WTC11 (cell line): ENCODE measurements at places on chromosomes 3 and 15. TPM values are rescaled to one million over a fixed set of nuclear protein-coding genes. Genes with fewer than 3 reads are reported as not detected.
A peak's percentile ranks its signal among the peaks of the same experiment; 100 is the strongest.

- no peak for DNase-seq
Observed at GRCh38 chr3:171000281-171000680, 26.2 kb downstream of the SLC2A2 start.

DNA sequence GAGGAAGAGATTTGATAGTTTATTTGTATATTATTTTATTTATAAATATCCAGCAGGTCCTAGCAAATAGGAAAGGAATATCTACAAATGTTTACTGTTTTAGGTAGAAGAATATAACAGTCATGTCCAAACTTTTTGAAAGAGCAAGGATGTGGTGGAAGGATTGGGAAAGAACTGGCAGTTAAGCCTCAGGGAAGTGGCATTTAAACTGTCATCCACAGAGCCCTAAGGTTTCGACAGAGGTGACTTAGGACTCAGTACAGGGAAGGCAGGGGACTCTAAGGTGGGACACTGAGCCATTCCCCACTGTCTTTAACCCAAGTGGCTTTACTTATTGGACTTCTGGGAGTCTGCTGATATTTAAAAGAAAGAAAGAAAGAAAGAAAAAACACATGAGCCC, 11.8 kb upstream of the TMEM87A start:
- no peak for DNase-seq

- no peak for DNase-seq
Observed at GRCh38 chr3:52321481-52321880, 5.4 kb downstream of the DNAH1 start.

GRCh38 chr3:80733522-80734176, 965.9 kb upstream of the ROBO1 start:
- no peak for DNase-seq

DNA sequence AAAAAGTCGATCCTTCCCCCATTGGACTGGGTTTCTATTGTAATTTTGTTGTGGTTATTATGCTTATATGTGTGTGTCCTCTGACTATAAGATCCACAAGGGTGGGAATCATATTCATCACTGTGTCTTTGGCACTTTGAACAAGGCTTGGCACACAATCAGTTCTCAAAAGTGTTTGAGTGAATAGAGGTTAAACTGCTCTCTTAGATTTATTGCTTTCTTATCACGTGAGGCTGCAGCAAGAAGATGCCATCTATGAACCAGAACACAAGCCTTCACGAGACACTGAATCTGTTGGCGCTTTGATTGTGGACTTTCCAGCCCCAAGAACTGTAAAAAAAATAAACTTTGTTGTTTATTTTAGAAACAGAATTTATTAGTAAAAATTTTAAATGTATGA, 295.0 kb upstream of the MDFIC2 start:
- DNase-seq: no peak

DNA sequence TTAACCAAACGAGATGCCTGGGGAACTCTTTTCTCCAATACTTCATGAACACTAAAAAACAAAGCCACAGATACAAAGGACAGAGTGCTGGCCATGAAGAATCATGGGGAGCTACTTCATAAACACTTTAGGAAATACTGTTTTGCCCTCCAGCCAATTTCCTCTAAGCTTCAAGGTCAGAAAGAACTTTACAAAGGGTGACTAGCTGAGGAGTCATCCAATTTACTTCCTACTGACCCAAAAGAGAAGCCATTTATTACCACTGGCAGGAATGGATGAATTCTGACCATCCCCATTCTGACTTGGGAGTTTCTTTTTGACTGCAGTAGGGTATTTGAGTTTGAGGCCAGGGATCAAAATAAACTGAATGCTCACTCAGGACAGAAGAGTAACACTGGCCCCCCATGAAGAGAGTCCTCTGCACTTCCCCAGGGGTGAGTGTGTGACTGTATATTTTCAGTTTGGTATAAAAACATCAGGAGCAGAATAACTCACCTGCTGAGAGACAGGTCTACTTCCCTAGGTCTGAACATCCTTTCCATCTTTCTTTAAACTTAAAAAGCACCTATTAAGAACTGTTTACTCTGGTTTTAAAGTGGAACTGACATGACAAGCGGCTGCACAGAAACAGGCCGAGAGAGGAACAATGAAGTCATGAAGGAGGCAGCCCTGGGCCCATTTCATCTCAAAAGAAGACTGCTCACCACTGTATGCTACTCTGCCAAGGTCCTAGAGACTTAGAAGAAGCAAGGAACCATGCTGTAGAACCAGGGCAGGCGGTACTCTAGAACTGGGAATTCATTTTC, 203.6 kb downstream of the TNIK start:
- no peak for DNase-seq

LOXL1 gene
- total RNA-seq: 10.6 to 14.4 TPM (median 12.3 TPM) in 3 replicates

TMEM108 gene
- total RNA-seq: 10.2 to 14.7 TPM (median 12.9 TPM) in 3 replicates

TGM5 gene
- total RNA-seq: not detected in 3 replicates

DNA sequence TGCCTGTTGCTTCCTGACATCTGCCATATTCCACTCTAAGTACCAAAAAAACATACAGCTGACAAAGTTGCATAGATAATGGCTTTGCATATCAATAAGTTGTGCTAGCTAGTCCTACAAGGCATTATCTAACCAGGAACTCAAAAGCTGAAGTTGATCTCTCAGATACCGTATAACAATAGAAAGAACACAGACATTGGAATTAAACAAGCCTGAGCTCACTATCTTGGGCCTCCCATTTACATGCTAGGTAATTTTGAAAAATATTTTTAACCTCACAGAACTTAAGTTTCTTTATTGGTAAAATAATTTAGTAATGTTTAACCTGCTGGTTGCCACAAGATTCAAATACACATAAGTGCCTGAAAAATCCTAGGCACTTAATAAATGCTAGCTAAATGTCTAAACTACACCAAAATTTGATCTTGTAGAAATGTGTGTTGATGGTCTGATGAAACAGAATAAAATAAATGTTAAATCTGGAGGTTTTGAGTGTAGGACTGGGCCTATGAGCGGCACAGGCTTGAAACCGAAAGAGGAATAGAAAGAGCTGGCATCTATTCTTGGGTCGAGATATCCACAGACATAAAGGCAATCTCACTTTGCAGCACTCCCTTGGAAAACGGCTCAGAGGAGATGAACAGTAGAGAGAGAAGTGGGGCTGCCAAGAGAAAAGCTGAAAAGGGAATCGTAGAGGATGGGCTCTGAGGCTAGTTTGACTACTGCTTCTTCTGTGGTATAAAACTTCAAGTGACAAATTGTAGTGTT, 29.9 kb upstream of the TTC14 start:
- no peak for DNase-seq

IDH2 gene
- 53.3 to 80.3 TPM (median 72.3 TPM) in 3 replicates for total RNA-seq

- no peak for DNase-seq
Observed at GRCh38 chr3:100506355-100506754, 13.9 kb downstream of the TMEM45A start.

GRCh38 chr3:128931046-128931445, 51.6 kb downstream of the ACAD9 start:
- DNase-seq: no peak

DNA sequence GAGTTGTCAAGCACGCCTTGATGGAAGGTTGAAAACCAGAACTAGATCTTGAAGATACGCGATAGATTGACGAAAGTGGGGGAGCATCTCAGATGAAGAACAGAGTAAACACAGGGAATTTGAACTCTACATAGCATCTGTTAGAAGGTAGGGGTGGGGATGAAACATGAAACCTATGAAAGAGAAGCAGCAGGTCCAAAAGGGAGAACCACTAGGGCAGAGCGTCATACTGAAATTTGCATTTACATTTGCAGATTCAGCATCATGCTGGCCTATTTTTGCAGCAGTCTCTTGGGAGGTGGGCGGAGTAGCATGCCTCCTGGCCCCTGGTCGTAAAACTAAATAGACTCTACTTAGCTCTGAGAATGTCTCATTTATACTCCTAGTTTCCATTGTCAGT, 46.1 kb upstream of the RASGRP1 start:
- no peak for DNase-seq

ITIH4 gene
- 2.4 to 6.2 TPM (median 3.9 TPM) in 3 replicates for total RNA-seq

MAP2K1 gene
- total RNA-seq: 89.5 to 93.0 TPM (median 90.4 TPM) in 3 replicates

- no peak for DNase-seq
Observed at GRCh38 chr15:89490814-89491315, 5.5 kb downstream of the RHCG start.

- DNase-seq: no peak
Observed at GRCh38 chr15:67049351-67050044, 15.9 kb upstream of the SMAD3 start.

DNA sequence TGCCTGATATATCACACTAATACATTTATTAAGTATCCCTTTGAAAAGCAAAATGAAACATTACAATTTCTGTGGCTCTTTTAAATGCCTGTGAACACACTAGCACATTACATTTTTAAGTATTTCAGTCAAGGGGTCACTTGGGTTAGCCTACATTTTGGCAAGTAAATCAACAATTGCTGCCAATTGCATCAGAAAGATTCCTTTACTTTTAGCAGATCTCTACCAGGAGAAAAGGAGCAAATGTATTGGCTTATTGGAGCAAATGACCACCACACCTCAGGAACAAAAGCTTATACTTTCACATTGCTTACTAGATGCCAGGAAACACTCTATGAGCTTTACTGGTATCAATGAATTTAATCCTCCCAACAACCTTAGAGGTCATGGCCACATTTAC, 947.1 kb downstream of the FHIT start:
- DNase-seq: no peak

PLA1A gene
- total RNA-seq: 0.11 TPM in 1 of 3 replicates, not detected in the others

IQCF5 gene
- total RNA-seq: not detected in 3 replicates

DNA sequence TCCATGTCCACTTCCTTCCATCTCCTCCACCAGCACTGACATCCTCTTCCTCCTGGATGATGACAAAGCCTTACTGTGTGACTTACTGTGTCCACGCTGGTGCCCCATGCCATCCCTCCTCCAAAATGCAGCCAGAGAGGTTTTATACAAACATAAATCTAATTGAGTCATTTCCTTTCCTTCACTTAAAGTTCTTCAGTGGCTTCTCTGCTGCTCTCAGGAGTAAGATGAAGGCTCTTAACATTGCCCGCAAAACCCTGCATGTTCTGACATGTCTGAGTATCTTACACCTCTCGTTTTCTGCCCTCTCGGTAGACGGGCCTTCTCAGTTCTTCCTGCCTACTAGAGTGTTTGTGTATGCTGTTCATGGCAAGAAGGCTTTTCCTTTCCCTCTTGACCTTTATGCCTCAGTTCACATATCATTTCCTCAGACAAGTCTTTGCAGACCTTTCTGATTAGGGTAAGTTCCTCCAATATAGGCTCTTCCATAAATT, 175.5 kb downstream of the CFAP20DC start:
- DNase-seq: no peak

DPPA2 gene
- 14.9 to 15.8 TPM (median 15.0 TPM) in 3 replicates for total RNA-seq

ADAMTS7 gene
- 66.5 to 70.3 TPM (median 67.1 TPM) in 3 replicates for total RNA-seq

- DNase-seq: no peak
Observed at GRCh38 chr3:197718891-197719290, 17.8 kb downstream of the RUBCN start.

- no peak for DNase-seq
Observed at GRCh38 chr3:16911916-16912315, 27.2 kb downstream of the PLCL2 start.

CPNE9 gene
- total RNA-seq: 3.2 to 6.6 TPM (median 6.0 TPM) in 3 replicates

GRCh38 chr15:36347272-36347858, 232.1 kb upstream of the CDIN1 start:
- DNase-seq: no peak

- DNase-seq: peak; percentile 92
Observed at GRCh38 chr3:50264383-50264963, 4.5 kb upstream of the SEMA3B start.

DNA sequence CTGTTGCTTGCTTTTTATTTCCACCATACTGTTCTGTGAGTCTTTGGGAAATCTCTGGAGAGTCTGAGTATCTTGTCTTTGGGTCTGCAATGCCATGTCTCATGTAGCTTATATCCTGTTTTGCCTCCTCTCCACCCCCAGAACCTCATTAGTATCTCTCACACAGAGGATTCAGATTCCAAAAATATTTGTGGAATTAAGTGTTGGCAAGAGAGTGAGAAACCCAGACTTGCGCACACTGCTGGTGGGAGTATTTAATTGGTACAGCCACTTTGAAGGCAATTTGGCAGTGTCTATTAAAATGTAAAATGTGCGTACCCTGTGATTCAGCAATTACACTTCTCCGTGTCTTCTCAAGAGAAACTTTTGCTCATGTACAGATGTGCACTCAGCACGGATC, 68.6 kb downstream of the ZNF621 start:
- DNase-seq: no peak

- DNase-seq: peak; percentile 46
Observed at GRCh38 chr15:81216422-81216821, 19.7 kb downstream of the IL16 start.

DNA sequence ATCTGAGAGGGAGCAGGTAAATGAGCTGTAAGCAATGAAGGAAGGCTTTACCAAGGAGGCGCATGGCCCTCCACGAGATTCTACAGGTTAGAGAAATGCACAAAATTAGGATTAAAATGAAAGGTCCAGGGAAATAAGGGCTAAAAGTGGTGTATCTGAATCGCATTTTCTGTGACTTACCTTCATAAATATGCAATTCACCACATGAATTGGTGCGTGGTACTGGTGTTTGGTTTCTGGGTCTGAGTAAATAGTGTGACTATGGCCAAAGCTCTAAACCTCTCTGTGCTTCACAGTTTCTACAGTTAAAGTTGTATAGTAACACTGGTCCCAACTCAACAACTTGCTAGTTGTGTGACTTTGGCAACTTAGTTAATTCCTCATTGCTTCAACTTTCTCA, 8.1 kb downstream of the ARPP21 start:
- no peak for DNase-seq

CIDEC gene
- not detected in 3 replicates for total RNA-seq

GOLGA6L4 gene
- 2.1 to 3.5 TPM (median 2.4 TPM) in 3 replicates for total RNA-seq

DNA sequence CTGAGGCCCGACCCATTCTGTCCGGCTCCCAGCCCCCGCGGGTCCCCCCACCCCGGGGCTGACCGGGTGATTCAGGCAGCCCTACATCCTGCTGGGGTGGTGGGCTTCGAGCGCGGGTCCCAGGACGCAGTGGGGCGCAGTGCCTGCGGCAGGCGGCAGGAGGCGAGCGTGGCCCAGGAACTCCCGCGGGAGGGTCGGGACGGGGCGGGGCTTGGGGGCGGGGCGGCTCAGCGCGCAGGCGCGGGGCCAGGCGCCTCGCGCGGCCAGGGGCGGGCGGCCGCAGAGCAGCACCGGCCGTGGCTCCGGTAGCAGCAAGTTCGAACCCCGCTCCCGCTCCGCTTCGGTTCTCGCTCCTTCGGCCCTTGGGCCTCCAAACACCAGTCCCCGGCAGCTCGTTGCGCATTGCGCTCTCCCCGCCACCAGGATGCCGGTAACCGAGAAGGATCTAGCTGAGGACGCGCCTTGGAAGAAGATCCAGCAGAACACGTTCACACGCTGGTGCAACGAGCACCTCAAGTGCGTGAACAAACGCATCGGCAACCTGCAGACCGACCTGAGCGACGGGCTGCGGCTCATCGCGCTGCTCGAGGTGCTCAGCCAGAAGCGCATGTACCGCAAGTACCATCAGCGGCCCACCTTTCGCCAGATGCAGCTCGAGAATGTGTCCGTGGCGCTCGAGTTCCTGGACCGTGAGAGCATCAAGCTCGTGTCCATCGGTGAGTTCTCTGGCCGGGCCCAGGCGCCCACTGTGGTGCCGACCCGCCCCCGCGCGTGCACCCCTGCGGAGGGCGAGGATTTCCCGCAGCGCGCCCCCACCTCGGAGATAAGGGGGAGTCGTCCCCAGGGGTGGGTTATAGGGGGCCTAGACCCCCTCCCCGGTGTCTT, at the start of gene FLNB:
Gene FLNB, plus strand, starts transcription at position 282 of the 885 bp plus-strand sequence. Its CDS starts 143 bp downstream, at position 425.
- DNase-seq: peak; percentile 82
